T-helper 17 cell (primary cell): ENCODE measurements at places on chromosomes 7 and 10.
A peak's percentile ranks its signal among the peaks of the same experiment; 100 is the strongest.

GRCh38 chr10:132880128-132880981, 62.0 kb downstream of the CFAP46 start:
- DNase-seq = no peak
- H3K4me1 ChIP-seq = peaks cover 6% of the 10 kb centered on the region
- H3K27ac ChIP-seq = no peak overlapping the region
- peaks cover 40% of the 10 kb centered on the region for H3K27me3 ChIP-seq

DNA sequence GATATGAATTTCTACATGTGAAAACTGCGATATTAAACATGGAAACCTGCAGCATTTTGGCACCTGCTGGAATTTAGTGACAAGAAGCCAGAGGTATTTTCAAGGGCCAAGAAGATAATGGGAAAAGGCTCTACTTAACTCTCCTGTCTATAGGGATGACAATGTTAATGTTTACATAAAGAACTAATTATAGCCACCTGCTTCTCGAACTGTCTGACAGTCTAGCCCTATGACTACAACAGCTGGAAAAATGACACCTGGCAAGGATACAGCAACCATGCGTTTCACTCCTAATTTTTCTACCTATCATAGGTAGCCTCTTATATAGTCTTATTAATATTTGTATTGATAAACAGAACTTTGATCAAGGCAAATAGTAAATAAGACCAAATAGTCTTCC, 49.6 kb downstream of the MAGI2 start:
- H3K4me3 ChIP-seq = no peak overlapping the region
- H3K36me3 ChIP-seq = no peaks in the 10 kb centered on the region
- H3K27me3 ChIP-seq = no peaks in the 10 kb centered on the region
- no peak overlapping the region for H3K27ac ChIP-seq

GRCh38 chr7:157404845-157405481, 68.2 kb downstream of the DNAJB6 start:
- DNase-seq = no peak
- no peak overlapping the region for H3K4me3 ChIP-seq
- peaks cover 13% of the 10 kb centered on the region for H3K4me1 ChIP-seq
- peaks cover 3% of the 10 kb centered on the region for H3K36me3 ChIP-seq
- H3K27ac ChIP-seq = peak overlapping the region; percentile 83

GRCh38 chr7:132321387-132321786, 254.9 kb downstream of the PLXNA4 start:
- no peak for DNase-seq
- H3K4me1 ChIP-seq = peaks cover 13% of the 10 kb centered on the region
- peaks cover 2% of the 10 kb centered on the region for H3K36me3 ChIP-seq
- no peak overlapping the region for H3K4me3 ChIP-seq
- H3K27ac ChIP-seq = no peak overlapping the region

DNA sequence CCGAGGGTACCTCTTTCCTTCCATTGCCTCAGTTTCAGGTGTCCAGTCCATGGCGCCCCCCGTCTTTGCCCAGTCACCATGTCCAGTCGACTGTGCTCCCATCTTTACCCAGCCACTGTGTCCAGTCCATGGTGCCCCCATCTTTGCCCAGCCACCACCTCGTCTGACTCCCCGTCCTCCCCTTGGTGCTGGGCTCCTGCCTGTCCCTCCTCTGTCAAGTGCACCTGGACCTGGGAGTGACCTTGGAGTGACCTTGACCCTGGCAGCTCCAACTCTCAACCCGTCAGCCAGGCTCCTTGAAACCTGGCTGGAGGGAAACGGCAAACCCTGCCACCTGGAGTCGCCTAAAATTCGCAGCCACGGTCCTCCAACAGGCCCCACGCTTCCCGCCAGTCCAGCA, 180.2 kb downstream of the ADARB2 start:
- H3K4me3 ChIP-seq = no peak overlapping the region
- DNase-seq = no peak
- peak overlapping the region; percentile 41 for H3K27ac ChIP-seq
- peaks cover 4% of the 10 kb centered on the region for H3K4me1 ChIP-seq

DNA sequence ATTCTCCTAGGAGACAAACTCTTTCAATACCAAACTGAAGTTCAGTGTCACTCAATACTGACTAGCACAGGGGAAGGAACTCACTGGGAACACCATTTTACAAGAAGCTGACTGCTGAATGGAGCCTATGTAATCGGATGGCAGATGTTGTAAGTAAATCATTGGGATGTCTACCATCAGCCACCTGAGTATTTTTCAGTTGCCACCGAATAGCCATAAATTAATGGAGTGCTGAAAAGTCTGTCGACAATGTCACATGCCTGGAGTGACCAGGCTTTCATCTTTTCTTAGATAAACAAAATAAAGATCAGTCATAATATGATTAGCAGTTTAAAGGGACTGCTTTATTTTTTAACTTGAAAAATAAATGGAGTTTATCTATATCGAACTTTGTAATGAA, 145.9 kb upstream of the SEMA3E start:
- no peaks in the 10 kb centered on the region for H3K36me3 ChIP-seq
- DNase-seq = no peak
- H3K4me3 ChIP-seq = no peak overlapping the region

GRCh38 chr7:138299066-138299465, 161.0 kb upstream of the TRIM24 start:
- H3K27ac ChIP-seq = no peak overlapping the region
- H3K36me3 ChIP-seq = no peaks in the 10 kb centered on the region
- no peak for DNase-seq
- no peak overlapping the region for H3K4me3 ChIP-seq
- H3K27me3 ChIP-seq = peaks cover 7% of the 10 kb centered on the region

- H3K4me1 ChIP-seq = no peaks in the 10 kb centered on the region
- no peak overlapping the region for H3K4me3 ChIP-seq
- H3K27me3 ChIP-seq = no peaks in the 10 kb centered on the region
- no peaks in the 10 kb centered on the region for H3K36me3 ChIP-seq
- no peak for DNase-seq
These were observed 62.4 kb upstream of the C10orf90 start for GRCh38 chr10:126732868-126733267.

- no peak for DNase-seq
- peaks cover 36% of the 10 kb centered on the region for H3K27me3 ChIP-seq
- H3K4me1 ChIP-seq = peaks cover 5% of the 10 kb centered on the region
- no peak overlapping the region for H3K4me3 ChIP-seq
- no peaks in the 10 kb centered on the region for H3K36me3 ChIP-seq
These were observed 38.8 kb downstream of the RAMP3 start for GRCh38 chr7:45196374-45196773.

GRCh38 chr7:27614095-27614494, 48.6 kb downstream of the HIBADH start:
- no peak overlapping the region for H3K4me3 ChIP-seq
- H3K27ac ChIP-seq = no peak overlapping the region
- peaks cover 6% of the 10 kb centered on the region for H3K36me3 ChIP-seq
- no peak for DNase-seq
- H3K4me1 ChIP-seq = peaks cover 3% of the 10 kb centered on the region

- H3K27ac ChIP-seq = no peak overlapping the region
- no peak for DNase-seq
- H3K4me3 ChIP-seq = peak overlapping the region; percentile 54
- peaks cover 12% of the 10 kb centered on the region for H3K4me1 ChIP-seq
- H3K27me3 ChIP-seq = peaks cover 17% of the 10 kb centered on the region
- no peaks in the 10 kb centered on the region for H3K36me3 ChIP-seq
These were observed 37.0 kb upstream of the EGR2 start for GRCh38 chr10:62852961-62853702.

- H3K4me3 ChIP-seq = no peak overlapping the region
- no peaks in the 10 kb centered on the region for H3K4me1 ChIP-seq
- DNase-seq = no peak
- H3K36me3 ChIP-seq = no peaks in the 10 kb centered on the region
- H3K27me3 ChIP-seq = no peaks in the 10 kb centered on the region
These were observed 691.8 kb downstream of the SUGCT start for GRCh38 chr7:40826411-40827221.

DNA sequence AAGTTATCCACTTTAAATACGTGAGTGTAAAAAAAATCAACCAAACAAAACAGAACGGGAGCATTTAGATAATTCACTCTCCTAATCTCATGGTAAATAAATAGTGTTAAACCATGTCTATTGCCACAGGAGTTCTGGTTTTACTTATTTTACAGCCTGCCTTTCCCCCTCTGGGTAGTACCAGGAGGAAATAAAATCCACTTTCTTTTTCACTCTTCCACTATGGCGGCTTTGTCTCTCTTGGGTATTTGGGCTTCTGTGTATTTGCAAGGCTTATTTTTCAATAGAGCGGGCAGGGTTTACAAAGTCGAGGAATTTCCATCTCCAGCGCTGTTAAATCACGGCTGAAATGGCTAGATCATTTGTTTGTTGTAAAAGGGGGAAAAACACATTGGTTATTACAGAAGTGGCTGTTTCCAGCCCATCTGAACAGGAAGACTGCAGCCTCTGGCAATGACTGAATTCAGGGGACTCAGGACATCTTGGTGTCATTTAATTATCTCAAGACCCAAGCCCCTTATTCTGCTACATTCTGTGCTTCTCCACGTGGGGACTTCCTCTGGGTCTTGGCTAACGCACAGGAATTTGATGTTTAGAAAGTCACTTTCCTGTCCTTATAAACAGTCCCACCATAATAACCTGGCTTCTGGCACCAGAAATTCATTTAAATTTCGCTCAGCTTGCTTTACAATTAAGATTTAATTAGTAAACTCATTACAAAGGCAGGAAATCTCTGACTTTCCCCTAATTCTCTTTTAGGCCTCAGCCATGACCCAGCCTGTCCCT, 323.9 kb downstream of the GATA3 start:
- no peak for DNase-seq
- H3K27ac ChIP-seq = no peak overlapping the region
- no peaks in the 10 kb centered on the region for H3K27me3 ChIP-seq
- no peak overlapping the region for H3K4me3 ChIP-seq
- H3K4me1 ChIP-seq = peaks cover 5% of the 10 kb centered on the region

- no peak for DNase-seq
- H3K4me3 ChIP-seq = no peak overlapping the region
- no peaks in the 10 kb centered on the region for H3K4me1 ChIP-seq
- no peaks in the 10 kb centered on the region for H3K36me3 ChIP-seq
These were observed 133.0 kb upstream of the FAM20C start for GRCh38 chr7:59079-60016.

GRCh38 chr7:45402480-45403218, 171.5 kb upstream of the ADCY1 start:
- H3K36me3 ChIP-seq = no peaks in the 10 kb centered on the region
- no peak overlapping the region for H3K27ac ChIP-seq
- DNase-seq = no peak
- H3K27me3 ChIP-seq = peaks cover 26% of the 10 kb centered on the region
- H3K4me1 ChIP-seq = no peaks in the 10 kb centered on the region

- no peak for DNase-seq
- H3K4me1 ChIP-seq = no peaks in the 10 kb centered on the region
- H3K27me3 ChIP-seq = peaks cover 15% of the 10 kb centered on the region
These were observed 48.0 kb downstream of the ZNF365 start for GRCh38 chr10:62422068-62422590.

DNA sequence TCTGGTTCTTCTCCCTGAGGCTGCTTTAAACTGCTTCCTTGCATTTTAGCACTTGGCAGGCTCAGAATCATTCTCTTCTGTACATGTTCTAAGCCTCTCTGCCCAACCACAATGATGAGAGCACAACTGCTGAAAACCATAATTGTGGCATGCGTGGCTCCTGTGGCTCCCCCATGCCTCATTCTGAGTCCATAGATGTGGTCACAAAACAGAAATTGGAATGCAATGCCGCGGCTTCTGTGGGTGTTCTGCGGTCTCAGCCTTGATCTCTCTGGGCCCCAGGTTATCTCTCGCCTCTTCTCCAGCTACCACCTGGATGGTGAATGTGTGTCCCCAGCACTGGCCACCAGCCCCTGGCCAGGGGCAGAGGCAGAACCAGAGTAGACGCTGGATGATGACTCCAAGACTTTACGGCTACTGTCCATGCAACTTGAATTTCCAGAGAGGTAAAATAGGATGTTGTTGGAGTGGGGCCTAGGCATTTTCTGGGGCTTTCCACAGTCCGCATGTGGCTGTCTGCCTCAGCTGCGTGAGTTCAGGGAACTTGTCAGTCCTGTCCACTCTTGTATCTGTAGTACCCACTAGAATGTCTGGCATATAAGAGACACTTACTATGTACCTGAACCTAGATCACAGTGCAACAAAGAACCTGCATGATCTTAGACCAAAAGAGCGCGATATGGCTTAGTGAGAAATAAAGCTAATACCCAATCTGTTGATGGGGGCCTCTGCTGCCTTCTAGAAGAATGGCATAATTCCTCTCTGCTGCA, 52.4 kb upstream of the ADRB1 start:
- peaks cover 4% of the 10 kb centered on the region for H3K4me1 ChIP-seq
- peaks cover 3% of the 10 kb centered on the region for H3K36me3 ChIP-seq
- no peak overlapping the region for H3K27ac ChIP-seq
- H3K27me3 ChIP-seq = peaks cover 52% of the 10 kb centered on the region
- no peak for DNase-seq

DNA sequence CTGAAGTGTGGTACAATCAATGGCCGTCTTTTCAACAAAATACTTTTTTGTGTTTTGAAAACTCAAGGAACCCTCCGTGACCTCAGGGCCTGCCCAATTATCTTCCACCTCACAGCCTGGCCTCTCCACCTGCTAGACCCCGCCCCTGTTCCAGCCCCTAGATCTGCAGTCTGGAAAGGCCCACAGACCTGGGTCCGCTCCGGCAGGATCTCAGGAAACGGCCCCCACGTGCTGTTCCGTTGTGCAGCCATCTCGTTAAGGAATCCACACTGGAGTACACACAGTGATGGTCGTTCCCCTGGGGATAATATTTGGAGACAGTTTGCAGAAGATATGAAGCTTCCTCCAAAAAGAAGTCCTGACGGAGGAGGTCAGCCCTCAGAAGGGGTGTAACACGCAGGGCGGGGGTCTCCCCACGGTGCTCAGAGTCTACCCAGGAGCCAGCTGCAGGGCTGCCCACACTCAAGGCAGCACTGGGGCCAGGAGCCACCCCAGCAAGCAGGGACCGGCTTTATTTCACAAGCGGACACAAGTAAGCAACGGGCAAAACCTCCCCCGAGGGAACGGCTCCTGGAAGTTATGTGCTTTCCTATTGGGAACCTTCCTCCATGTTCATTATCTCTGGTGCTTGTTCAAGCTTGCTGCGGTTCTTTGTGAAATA, 73.4 kb downstream of the TCERG1L start:
- DNase-seq = no peak
- H3K27ac ChIP-seq = no peak overlapping the region
- peaks cover 15% of the 10 kb centered on the region for H3K27me3 ChIP-seq
- no peaks in the 10 kb centered on the region for H3K36me3 ChIP-seq
- no peaks in the 10 kb centered on the region for H3K4me1 ChIP-seq
- H3K4me3 ChIP-seq = no peak overlapping the region

GRCh38 chr7:10612950-10613349, 360.7 kb upstream of the PHF14 start:
- no peaks in the 10 kb centered on the region for H3K36me3 ChIP-seq
- H3K4me3 ChIP-seq = no peak overlapping the region
- no peak overlapping the region for H3K27ac ChIP-seq
- H3K4me1 ChIP-seq = no peaks in the 10 kb centered on the region

- no peaks in the 10 kb centered on the region for H3K27me3 ChIP-seq
- peak overlapping the region; percentile 8 for H3K27ac ChIP-seq
- H3K36me3 ChIP-seq = peaks cover 2% of the 10 kb centered on the region
- DNase-seq = no peak
These were observed 284.3 kb upstream of the KAT6B start for GRCh38 chr10:74542077-74542476.
